ENCODE measurements at places on chromosomes 2 and 18.

GRCh38 chr2:1602278-1603010 is 141.9 kb downstream of the PXDN start:
- peak; percentile 7 for DNase-seq

- no peak for DNase-seq
Measured at GRCh38 chr2:10296142-10296541, 6.6 kb upstream of the HPCAL1 start.

DNA sequence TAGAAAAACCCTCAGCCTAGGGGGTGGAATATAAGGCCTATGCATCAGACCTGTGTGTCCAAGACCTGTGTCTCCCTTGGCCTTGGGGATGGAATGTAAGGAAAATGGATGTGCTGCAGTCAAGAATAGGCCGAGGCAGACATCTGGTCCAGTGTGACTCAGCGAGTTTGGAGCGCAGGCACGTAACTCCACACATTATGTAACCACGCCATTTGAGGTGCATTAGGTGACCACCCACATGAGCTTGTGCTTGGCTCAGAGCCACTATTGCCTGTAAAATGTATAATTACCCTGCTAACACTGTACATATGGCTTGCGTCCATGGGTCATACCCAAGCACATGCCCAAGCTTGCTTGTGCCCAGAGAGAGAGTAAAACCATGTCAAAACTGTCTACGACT is 580.9 kb upstream of the HNMT start:
- DNase-seq: no peak

GRCh38 chr2:101893681-101894381 is 97.9 kb upstream of the IL1R2 start:
- DNase-seq: no peak

GRCh38 chr2:97953853-97954252 is 41.9 kb downstream of the TMEM131 start:
- DNase-seq: no peak

DNA sequence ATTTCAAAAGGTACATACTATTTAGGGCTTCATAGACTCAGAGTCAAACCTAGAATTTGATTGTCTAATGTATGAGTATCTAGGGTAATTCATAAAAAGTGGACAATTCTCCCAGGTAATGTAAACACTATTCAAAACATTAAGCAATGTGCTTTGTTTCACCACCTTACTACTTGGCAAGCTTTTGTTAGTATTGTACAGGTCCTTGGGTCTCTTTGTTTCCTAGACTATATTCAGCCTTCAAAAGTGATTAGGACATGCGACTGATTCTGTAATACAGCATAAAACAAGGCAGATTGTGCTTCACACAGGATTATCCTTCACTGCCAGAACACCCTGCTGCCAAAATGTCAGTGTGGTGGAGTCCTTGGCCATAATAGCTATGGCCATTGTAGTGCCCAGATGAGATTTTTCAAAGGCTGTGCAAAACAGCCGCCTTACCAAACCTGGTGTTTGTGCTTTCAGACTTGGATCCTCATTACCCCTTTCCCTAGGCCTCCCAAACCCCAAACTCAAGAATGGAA is 90.1 kb upstream of the CAVIN2 start:
- no peak for DNase-seq

DNA sequence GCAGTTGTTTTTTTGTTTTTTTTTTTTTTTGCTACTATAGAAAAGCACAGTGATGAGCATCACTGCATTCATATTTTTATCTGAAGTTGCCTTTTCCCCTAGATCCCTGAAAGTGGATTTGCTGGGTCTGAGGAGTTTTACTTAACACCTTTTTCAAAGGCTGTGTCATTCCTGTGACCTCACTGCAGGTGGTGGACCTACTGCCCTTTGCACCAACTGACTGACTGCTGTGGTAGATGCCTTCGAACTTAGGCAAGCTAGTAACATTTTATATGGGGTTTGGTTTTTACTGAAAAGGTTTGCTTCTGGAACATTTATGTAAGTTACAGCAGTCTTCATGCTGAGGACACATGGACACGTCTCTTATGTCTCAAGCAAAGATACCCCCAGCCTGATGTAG is 36.2 kb downstream of the SPTBN1 start:
- DNase-seq: no peak
